Stimulated activated CD8-positive, alpha-beta memory T cell treated with anti-CD3 and anti-CD28 coated beads, Interleukin-15, amount 100 ng/mL, for 24 hours (primary cell): ENCODE measurements at places on chromosomes 2 and 18.

- no peak for DNase-seq
Observed at GRCh38 chr2:112924821-112925220, 13.9 kb downstream of the IL37 start.

DNA sequence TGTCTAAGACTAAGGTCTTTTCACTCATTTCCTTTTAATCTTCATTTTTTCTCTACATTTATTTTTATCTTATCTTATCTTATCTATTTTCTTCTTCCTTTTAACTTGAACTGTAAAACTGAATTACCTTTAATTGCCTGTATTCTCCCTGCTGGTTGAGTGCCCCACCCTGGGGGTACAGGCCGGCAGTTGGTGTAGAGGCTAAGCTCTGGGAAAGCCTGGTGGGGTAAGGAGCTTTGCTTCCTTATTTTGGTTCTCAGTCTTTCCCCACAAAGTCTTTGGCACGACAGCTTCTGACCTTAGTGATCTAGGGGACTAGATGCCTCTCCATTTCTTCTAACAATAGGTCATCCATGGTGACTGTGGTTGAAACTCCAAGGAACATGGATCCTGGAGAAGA, 26.8 kb upstream of the HAAO start:
- no peak for DNase-seq

DNA sequence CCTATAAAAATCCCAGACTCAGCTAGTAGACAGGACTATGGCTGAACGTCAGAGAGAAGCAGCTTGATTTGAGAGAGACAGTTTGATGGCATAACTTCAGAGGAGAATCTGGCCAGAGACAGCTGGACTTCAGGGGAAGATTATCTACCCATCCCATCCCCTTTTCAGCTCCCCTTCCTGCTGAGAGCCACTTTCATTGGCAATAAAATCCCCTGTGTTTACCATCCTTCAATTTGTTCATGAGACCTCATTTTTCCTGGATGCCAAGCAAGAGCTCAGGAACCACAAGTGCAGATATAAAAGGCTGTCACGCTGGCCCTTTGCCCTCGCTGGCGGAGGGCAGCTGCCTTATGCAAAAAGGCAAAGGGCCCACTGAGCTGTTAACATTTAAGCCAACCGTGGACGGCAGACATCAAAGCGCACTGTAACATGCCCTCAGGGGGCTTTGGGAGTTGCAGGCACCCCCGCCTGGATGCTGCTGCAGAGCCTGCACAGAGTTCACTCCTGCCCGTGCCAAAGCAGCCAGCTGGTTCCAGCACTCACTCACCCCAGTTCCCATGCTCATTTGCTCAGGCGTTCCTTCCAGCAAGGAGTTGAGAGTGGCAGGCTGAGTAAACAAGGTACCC, 164.3 kb upstream of the PGAP1 start:
- no peak for DNase-seq

DNA sequence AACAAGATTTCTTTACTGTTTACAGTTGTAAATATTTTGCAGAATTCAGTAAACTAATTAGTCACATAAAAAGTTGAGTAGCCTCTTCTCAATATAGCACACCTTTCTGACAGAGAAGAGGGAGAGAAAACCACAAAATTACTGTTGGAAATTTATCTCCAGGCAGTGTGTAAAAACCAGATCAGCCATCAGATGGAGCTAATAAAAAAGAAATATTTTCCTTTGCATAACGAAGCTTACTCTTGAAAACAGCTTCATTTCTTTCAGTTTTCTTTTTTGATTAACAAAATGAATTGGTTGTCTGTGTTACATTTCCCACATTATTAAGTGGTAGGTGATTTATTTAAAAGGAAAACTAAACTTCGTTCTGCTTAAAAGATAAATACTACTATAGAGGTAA, 259.3 kb upstream of the KCNJ3 start:
- no peak for DNase-seq

- no peak for DNase-seq
Observed at GRCh38 chr2:34291076-34291475, 692.0 kb upstream of the FAM98A start.

- no peak for DNase-seq
Observed at GRCh38 chr2:729376-729861, 52.2 kb upstream of the TMEM18 start.

- no peak for DNase-seq
Observed at GRCh38 chr2:45040786-45041185, 31.5 kb upstream of the SIX2 start.

GRCh38 chr2:69123182-69123581, 110.2 kb downstream of the ANTXR1 start:
- DNase-seq: no peak

DNA sequence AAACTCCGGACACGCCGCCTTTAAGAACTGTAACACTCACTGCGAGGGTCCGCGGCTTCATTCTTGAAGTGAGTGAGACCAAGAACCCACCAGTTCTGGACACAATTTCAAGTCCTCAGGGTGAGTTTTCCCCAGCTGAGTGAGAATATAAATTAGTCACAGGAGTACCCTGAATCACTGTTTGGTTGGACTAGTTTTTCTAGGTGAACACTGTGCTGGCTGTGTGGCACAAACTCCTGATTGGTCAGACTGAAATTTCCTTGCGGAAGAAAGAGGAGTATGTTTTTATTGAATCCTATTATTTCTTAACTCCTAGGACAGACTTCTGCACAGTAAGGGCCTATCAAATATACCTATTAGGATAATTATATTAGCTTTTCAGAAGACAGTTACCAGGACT, 288.1 kb upstream of the UBE2E3 start:
- DNase-seq: no peak

DNA sequence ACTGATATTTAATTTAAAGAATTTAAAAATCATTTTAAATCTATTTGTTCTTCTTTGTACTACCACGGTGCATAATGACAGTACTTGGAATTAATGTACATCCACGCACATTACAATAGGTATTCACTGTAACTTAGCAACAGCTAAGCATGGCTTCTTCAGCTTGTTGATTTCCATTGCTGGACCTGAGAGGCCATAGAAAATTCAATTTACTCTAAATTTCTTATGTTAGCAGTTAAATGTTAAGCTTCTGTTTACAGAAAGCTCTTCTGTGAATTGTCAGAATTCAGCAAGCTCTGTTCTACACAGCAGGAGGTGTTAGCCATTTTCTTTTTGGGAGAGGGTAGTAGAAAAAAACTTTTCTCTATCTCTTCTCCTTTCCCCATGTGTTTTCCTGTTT, 1149.3 kb upstream of the CDH2 start:
- DNase-seq: no peak

- DNase-seq: no peak
Observed at GRCh38 chr18:46622999-46623398, 34.0 kb downstream of the LOXHD1 start.

GRCh38 chr2:222844323-222844722, 16.5 kb upstream of the ACSL3 start:
- no peak for DNase-seq

- DNase-seq: no peak
Observed at GRCh38 chr18:64208516-64208915, 59.6 kb upstream of the LINC00305 start.

GRCh38 chr18:42641996-42642395, 473.5 kb downstream of the RIT2 start:
- DNase-seq: no peak

- DNase-seq: no peak
Observed at GRCh38 chr2:151357359-151357758, at the start of gene TNFAIP6. Gene TNFAIP6 (plus strand): TSS chr2:151357592. CDS start chr2:151357667, 75 bp downstream.

GRCh38 chr2:121686218-121686617, 37.0 kb upstream of the CLASP1 start:
- no peak for DNase-seq

DNA sequence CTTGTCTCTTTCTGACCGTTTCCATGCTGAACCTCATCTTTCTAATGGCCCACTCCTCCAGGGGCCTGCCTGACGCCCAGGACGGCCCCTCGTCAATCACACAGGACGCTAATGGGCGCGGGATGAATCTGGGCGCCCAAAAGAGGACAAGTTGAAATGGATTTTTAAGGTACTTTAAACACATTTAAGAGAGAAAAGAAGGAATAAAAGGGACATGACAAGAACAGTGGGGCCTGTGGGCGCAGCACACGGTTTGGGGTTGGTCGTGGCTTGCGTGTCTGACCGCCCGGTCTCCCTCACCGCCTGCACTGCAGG, 607 bp upstream of the UBE2F start:
- no peak for DNase-seq

DNA sequence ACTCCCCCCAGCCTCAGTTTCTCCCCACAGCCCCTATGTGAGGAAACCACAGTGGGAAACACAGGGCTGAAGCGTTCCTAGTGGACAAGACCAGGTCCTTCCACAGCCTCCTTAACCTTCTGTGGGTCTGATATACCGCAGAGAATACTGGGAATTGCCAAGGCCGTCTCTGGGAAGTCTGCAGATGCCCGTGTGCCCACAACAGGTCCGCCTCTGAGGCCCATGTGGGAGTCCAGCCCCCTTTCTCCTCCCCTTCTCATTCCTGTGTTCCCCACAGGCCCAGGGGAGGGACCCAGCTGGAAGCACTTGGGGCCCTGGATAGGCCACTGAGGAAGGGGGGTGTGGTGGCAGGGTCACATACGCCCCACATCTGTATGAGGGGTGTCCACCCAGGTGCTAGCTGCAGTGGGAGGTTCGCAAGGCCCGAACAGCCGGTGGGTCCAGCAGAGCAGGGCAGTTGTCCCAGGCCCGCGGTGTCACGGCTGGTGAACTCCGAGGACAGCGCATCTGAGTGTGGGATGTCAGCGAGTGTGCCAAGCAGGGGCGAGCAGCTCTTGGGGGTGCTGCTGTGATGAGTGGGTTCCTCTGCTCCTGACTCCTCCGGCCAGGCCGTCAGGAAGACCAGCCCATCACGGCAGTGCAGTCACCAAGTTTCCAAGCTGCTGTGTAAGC, 2.4 kb upstream of the KCNIP3 start:
- DNase-seq: no peak

GRCh38 chr2:22253171-22253570, 1129.4 kb downstream of the TDRD15 start:
- no peak for DNase-seq
